ENCODE measurements at places on chromosomes 3 and 15.

- no peak for DNase-seq
Measured at GRCh38 chr15:64464276-64465005, 4.1 kb downstream of the ZNF609 start.

- no peak for DNase-seq
Measured at GRCh38 chr15:73620078-73620477, 13.1 kb downstream of the NPTN start.

DNA sequence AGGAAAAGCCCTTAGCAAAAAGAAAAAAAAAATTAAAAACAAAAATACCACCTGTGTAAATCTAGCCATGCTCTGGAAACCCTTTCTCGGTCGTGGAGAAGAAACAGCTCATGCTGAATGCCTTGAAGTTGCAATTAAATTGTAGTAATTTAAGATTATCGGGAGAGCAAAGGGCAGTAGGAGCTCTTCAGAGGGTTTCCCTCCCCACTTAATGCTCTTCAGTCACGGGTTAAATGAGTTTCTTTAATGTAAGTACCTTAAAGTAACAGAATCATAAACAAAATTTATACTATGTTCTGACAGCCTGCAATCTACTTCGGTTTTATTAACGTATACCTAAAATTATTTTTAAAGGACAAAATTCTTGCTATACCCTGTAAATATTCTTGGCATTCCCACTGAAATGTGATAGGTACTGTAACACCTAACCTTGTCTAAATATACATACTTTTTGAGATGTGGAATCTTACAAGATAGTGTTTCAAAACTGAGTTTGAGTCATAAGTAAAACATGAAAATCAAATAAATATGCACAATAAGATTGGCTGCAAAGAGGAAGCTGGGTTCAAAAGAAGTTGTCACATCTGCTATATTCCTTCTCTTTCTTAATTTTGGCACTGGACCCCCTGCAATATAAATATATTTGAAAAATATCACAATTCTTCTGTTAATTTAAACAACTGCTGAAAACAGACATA is 5.3 kb downstream of the FOXP1 start:
- DNase-seq: no peak

DNA sequence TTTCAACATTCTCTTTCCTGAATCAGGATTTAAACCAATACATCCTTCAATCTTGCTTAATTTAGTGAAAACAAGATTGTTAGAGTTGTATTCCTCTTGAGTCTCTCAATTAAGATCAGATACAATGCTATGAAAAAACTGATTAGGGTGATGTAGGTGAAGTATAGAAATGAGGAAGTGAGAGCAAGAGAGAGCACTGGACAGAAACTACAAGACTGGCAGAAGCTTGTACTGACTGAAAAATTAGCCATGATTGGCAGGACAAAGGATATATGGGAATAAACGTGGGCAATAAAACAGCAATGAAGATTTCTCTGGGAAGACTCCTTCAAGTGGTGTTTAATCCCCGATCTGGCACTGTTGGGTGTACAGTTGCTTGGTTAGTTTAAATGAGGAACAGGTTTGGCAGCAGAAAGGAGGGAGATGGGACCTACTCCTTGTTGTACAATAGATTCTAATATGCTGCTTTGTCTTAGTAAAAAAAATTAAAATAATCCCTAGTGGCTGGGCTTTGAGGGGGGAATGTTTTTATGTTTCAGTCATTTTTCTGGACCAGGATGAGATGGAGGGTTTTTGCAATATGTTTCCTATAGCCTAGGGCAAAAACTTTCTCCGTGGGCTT is 252.7 kb downstream of the SLC9A9 start:
- no peak for DNase-seq

DNA sequence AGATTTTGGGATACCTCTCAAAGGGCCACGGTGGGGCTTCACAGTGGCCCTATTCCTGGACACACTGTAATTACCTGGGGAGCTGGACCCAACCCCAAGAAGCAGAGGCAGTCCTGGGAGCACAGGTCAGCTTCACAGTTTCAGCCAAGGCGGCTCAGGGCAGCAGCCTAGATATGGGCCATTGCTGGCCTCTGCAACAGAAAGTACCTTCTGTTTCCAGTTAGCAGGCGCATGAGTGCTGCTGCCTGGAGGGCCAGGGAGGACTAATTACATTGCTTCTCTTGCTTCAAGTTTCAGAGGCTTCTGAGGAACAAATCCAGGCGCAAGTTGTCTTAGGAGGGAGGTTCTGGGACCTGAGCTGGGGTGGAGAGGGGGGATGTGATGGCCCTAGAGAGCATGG is 13.5 kb upstream of the DUSP7 start:
- no peak for DNase-seq

DNA sequence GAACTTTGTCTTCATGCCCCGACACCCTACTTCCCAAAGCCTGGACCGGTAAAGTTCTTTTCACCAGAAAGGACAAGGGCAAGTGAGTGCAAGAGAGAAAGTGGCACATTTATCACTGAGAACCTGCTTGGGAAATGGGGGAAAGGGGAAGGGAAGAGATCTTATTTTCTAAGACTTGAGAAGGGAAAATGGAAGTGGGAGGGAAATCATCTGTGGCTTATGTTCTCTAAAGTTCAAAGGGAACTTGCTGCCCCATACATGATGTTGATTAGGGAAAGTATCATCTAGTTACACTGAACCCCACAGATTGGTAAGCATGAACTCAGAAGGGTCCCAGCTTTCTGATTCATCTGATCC is 199.5 kb upstream of the LPP start:
- no peak for DNase-seq
